Amniotic stem cell (primary cell): ENCODE measurements at places on chromosomes 2 and 18.

- DNase-seq, result no peak
Measured at GRCh38 chr2:235054919-235055318, 103.1 kb downstream of the SH3BP4 start.

- peak; percentile 39 for DNase-seq
Measured at GRCh38 chr18:22559414-22560274, 141.9 kb upstream of the CTAGE1 start.

DNA sequence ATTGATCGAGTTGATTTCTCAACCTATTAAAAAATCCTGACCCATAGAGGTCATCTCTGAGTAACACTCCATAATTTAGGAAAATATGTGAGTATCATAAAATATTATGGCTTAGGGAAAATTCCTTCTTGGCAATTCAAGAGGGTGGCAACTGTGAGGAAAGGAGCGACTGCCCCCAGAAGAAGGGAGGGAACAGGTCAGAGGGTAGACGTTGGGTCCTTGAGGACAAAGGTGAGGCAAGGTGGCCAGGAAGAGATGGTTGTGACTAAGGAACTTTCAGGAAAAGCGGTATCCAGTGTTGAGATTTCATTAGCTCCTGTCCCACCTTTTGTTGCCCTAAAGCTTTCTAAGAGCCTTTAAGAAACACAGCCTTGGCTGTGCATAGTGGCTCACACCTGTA is 10.5 kb upstream of the AGAP1 start:
- DNase-seq, result no peak

DNA sequence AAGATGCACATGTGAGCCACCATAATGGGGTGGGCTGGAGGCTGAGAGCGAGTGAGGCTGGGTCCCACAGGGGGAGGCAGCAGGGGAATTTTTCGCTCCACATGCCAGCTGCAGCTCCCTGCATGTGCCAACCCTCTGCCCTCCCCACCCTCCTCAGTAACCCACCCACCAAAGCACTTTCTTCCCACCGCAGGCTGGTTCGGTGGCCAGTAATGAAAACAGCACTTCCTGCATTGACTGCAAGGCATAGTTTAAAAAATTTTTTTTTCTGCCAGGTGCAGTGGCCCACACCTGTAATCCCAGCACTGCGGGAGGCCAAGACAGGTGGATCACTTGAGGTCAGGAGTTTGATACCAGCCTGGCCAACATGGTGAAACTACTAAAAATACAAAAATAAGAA is 147.5 kb upstream of the TTC39C start:
- DNase-seq, result no peak

GRCh38 chr2:37000318-37000717 is 34.0 kb upstream of the STRN start:
- DNase-seq, result no peak

- no peak for DNase-seq
Measured at GRCh38 chr18:66895631-66896030, 291.7 kb upstream of the CDH19 start.

- DNase-seq, result peak; percentile 68
Measured at GRCh38 chr2:233832869-233833311, 21.4 kb downstream of the HJURP start.

DNA sequence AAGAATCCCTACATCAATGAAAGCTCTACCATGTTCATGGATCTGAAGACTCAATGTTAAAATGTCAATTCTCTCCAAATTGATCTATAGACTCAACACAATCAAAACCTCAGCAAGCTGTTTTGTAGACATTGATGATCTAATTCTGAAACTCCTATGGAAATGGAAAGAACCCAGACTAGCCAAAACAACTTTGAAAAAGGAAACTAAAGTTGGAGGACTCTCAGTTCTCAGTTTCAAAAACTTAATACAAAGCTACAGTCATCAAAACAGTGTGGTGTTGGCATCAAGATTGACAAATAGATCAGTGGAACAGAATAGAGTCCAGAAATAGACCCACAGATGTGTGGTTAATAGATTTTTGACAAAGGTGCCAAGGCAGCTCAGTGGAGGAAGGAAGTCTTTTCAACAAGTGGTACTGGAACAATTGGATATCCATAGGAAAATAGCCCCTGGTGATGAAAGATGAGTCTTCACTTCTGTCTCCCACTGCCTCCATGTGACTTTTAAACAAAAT is 30.4 kb downstream of the LBH start:
- DNase-seq, result no peak

DNA sequence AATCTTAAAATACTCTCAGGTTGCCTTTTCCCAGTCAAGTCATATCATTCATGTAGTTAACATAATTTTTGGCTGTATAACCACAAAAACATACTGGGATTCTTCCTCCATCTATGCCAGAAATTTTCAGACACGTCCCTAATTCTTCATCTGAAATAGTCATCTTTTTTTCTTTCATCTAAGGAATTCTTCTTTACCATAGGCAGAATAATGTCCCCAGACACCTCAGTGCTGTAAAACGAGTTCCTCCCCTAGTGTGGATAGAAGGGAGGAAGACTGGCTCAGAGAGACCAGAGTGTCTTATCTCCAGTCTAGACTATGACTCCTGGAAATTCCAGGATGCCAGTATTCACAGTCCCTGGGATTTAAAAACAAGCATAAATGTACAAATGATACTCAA is 127.8 kb downstream of the MREG start:
- DNase-seq, result no peak

DNA sequence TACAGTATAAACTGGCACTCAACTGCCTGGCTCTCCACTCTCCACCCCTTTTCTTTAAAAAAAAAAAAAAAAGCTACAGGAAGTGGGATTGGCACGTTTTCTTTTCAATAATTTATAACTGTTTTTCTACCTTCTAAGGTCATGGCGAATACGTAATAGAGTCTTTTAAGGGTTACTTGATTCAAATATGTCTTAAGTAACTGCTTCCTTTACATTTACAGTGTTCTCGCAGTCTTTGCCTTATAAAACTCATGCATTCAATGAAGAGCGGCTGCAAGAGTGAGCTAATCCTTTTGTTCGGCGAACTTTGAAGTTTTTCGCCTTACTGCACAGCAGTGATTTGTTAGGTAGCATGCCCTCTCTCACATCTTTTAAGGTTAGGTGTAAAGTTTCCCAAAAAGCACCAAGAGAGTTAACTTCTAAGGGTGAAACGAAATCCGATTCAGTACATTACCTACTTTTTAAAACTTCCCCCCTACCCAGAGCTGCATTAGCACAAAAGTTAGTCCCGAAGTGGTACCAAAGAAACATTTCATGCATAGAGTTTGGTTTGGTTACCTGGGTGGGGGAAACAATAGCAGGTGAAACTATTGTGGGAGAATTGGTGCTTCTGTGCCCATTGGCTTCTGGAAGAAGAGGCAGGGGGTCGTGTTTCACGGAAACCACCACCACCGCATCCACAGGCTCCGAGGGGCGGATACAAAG is 2.0 kb downstream of the KCTD1 start:
- no peak for DNase-seq

DNA sequence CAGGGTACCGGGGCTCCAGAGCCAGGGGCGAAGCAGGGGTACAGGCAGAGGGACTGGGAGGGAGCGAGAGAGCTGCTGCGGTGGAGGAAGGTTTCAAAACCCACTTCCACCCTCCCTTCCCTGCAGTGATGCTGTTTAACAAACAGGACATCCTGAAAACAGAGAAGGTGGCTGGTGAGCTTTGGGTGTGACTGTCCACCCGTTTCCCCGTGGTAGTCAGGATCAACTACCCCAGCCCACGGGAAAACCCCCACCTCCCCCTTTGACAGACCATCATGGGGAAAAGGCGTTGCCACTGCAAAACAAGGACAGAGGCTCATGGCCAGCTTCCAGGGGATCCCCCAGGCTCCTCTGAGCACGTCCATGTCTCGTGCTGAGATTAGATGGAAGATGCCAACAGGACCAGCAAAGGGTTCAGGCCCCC is 12.9 kb downstream of the TMEM185B start:
- DNase-seq, result no peak

DNA sequence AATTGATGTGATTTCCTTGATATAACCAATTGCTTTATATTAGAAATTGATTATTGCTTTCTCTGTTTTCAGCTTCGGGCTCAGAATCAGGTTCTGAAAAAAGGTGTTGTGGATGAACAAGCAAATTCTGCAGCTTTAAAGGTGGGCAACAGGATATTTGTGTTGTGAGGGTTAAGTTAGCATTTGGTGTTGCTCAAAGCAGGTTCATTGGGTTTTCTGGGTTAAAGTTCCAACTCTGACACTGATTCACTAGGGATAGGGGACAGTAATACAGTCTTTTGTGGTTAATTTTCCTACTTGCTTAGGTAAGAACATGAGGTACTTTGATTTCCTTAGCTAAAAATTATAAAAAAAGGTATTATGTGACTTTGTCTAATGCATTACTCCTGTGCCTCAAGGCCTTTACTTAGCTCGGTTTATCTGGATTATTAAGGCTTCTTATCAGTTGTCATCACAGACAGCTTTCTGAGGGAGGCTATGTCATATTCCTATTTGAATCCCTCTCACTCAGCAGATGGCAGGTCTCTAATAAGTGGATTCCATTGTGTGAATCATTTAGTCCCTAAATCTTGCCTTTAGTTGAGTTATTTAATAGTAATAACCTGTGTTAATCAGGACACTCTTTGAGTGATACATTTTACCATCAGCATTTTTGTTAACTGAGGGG is 78.9 kb upstream of the STON1 start:
- no peak for DNase-seq

- DNase-seq, result no peak
Measured at GRCh38 chr2:191347881-191348280, 102.7 kb downstream of the MYO1B start.

DNA sequence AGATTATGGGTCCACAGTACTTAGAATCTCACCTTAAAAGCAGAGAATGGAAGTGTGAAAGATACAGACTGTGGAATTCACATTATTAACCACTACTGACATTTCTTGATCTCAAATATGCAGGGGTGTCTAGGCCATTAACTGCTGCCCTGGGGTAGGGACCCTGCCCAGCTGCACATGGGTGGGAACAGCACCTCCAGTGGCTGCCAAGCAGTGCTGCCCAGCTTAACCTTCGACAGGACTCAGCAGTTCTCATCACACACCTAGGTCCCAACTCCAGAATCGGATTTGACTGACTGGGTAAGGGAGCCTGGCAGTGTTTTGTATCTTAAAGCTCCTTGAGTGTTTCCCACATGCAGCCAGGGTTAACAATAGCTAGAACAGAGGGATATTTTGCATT is 14.9 kb downstream of the ERFE start:
- DNase-seq, result no peak

DNA sequence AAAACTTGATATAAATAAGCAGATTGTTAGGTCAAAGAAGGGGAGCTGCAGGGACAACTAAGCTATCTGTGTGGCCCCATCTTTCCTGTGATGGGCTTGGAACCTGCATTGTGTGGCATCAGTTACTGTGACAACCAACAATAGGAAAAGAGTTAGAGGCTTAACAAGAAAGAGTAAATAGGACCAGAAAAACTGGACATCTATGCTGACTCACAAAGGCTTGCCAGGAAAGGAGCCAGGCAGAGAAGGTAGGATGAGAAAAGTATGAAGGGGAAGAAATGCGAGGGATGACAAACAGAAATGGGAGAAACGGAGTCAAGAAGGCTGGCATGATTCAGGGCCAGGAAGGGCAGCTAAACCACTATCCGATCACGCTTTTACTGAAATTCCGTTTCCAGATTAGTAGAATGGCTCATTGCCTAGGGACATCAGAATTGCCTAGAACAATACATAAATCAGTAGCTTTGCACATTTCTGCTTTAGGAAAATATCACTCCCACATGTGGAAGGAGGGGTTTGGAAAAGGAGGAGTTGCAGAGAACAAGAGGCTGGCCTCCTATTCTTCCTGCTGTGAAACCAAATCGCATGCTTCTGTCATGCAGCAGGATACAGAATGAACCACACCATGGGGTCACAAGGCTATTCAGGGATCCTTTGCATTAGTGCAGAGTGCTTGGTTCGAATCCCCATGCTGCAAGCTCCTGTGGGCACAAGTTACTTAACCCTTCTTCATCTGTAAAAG is 7.3 kb downstream of the PLA2R1 start:
- DNase-seq, result no peak

DNA sequence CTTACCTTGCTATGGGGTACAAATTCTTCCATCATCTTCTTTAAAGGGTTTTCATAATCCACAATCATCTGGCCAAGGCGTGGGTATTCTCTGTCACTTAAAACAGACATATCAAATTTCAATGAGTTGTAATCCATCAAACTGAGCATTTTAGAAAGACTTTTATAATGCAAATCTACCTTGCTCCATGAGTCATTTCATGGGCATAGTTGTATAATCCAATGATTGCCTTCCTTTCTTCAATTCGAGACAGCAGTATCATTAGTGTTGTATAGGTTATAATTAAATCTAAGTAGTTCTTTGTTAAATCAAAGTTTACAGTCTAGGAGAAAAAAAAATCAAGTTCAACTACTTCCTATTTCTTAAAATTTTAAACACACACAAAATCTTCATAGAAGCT is 36.3 kb downstream of the NCKAP1 start:
- no peak for DNase-seq

- no peak for DNase-seq
Measured at GRCh38 chr2:257429-257828, 6.4 kb downstream of the SH3YL1 start.

GRCh38 chr2:40363231-40363630 is 88.7 kb downstream of the SLC8A1 start:
- no peak for DNase-seq

DNA sequence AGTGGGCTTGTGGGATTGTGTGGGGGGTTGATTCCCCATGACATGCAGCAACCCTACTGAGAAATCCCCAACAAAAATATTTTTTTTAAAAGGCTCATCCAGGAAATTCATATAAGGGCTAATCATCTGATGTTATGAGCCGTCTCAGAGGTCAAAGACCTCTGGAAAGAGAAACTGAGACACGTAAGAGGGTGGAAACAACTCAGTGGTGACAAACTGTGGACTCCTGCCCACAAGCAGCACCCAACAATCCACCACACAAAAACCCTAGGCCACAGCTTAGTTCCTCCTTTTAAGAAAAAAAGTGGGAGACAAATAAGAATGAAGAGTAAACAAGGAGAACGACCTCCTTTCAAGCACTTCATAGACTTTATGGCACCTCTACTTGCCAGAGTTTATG is 1096.1 kb upstream of the NRXN1 start:
- no peak for DNase-seq

DNA sequence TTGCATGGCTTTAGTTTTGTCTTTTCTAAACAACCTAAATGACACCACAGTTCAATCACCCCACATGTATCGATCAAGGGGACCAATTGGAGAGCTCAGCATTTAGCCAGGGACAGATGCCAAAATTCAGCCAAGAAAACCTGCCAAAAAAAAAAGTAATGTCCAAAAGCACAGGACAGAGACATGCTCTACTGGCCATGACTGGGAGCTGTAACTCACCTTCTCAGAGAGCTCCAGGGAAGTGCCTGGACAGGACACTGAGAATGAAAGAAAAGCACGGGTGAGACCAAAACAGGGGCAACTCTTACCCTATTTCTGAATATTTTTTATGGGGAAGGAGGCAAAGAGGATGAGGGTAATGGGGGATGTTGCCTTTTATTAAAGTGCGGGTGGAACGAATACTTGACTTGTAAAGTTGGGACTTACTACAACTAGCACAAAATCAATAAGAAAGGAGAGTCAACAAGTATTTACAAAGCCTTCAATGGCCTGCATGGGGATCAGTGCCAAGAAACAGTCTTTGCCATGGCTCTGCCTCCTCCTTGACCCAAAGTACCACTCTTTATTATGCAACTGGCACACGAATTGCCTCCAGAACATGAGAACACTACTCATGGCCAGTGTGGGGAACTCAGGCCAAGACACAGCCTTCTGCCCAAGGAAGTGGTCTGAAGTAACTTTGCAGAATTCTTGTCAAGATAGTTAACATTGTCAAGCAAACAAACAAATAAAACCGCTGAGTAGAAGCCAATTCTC is 72.9 kb upstream of the HK2 start:
- no peak for DNase-seq
